ENCODE measurements at places on chromosomes 6 and 20. TPM values are rescaled to one million over a fixed set of nuclear protein-coding genes. Genes with fewer than 3 reads are reported as not detected.

FYN gene
- 481 TPM for total RNA-seq

DNA sequence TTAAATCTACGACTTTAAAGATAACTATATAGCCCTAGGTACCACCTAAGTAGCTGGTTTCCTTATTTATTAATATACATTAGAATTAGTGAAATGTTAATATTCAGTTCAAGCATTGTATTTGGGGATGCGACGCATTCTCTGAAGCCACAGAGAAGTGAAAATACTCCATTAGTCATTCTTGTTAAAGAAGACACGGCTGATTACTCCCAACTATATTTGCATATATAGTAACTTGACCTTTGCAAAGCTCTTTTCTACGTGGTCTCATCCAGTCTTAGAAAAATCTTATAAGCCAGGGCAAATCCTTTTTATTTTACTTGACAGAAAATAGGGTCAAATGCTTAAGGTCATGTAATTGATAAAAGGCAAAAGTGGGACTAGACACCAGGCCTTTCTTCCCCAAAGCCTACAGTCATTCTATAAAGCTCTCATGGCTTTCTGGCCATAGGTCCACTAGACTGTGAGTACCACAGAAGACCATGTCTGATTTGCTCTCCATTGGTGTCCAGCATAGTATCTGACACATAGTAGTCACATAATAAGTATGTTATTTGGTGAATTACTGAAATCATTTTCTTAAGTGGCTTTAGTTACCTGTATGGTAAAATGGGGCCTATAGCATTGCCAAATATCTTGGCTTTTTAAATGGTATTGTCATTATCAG is 11.3 kb downstream of the ZHX3 start:
- H3K4me3 ChIP-seq, result no peak overlapping the region
- no peaks in the 10 kb centered on the region for H3K27me3 ChIP-seq
- no peaks in the 10 kb centered on the region for H3K36me3 ChIP-seq
- H3K27ac ChIP-seq, result no peak overlapping the region
- no peaks in the 10 kb centered on the region for H3K4me1 ChIP-seq

COL12A1 gene
- not detected for total RNA-seq

SEMG1 gene
- not detected for total RNA-seq

GRCh38 chr20:35091816-35092523 is 637 bp downstream of the TRPC4AP start:
- peaks cover 23% of the 10 kb centered on the region for H3K4me1 ChIP-seq
- DNase-seq, result no peak
- peak overlapping the region; percentile 78 for H3K27ac ChIP-seq
- no peaks in the 10 kb centered on the region for H3K27me3 ChIP-seq
- H3K4me3 ChIP-seq, result peak overlapping the region; percentile 91
- no peaks in the 10 kb centered on the region for H3K36me3 ChIP-seq

DNA sequence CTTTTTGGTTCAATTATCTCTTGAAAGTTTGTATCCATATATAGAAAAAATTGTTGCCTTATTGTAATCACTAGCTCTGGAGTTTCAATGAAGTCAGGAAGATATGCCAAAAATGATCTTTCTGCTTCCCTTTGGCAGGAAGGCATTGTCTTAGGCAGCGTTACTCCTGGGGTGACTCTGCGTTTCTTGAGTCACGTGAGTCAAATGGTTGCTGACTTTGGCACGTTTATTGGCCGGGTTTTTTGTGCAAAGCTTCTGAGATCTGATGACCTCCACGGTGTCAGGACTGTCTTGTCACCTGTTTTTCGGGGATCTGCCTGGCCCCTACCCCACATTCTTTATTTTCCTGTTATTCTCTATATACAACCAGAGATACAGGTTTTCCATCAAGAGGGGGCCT is 10.4 kb downstream of the PHACTR3 start:
- no peak overlapping the region for H3K27ac ChIP-seq
- no peaks in the 10 kb centered on the region for H3K36me3 ChIP-seq
- no peak overlapping the region for H3K4me3 ChIP-seq
- no peaks in the 10 kb centered on the region for H3K27me3 ChIP-seq
- H3K4me1 ChIP-seq, result no peaks in the 10 kb centered on the region

CDSN gene
- not detected for total RNA-seq

CGA gene
- total RNA-seq, result not detected

DNA sequence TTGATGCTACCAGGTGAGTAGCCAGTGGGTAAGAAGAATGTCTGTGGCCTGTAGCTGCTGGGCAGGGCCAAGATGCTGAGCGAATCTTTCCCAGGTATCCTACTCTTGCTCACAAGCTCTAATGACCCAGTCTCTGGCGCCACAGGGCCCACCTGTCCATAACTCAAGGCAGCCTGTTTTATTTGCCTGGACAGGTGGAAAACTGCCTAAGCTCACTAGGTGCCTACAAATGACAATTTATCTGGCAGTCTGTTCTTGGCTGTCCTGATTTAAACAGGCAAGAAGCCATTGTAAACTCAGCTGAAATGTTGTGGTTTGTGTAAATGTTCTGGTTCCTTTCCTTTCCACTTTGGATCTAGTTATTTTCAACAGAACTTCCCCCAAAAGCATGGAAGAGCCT is 113.3 kb downstream of the TCP11 start:
- H3K4me3 ChIP-seq, result no peak overlapping the region
- H3K4me1 ChIP-seq, result no peaks in the 10 kb centered on the region
- no peak for DNase-seq
- H3K36me3 ChIP-seq, result peaks cover 5% of the 10 kb centered on the region

GRCh38 chr20:50625986-50626677 is 65.2 kb downstream of the RIPOR3 start:
- no peaks in the 10 kb centered on the region for H3K36me3 ChIP-seq
- no peak overlapping the region for H3K27ac ChIP-seq
- DNase-seq, result no peak
- no peaks in the 10 kb centered on the region for H3K27me3 ChIP-seq
- no peak overlapping the region for H3K4me3 ChIP-seq

GRCh38 chr6:56037601-56038000 is 162.2 kb upstream of the BMP5 start:
- H3K27me3 ChIP-seq, result no peaks in the 10 kb centered on the region
- H3K27ac ChIP-seq, result no peak overlapping the region
- DNase-seq, result no peak

GRCh38 chr6:111543913-111544435 is 61.0 kb upstream of the REV3L start:
- no peak overlapping the region for H3K4me3 ChIP-seq
- no peak for DNase-seq
- no peaks in the 10 kb centered on the region for H3K4me1 ChIP-seq
- H3K36me3 ChIP-seq, result no peaks in the 10 kb centered on the region

NHLRC1 gene
- 0.29 TPM for total RNA-seq

AAR2 gene
- total RNA-seq, result 32.7 TPM

FOXQ1 gene
- not detected for total RNA-seq

- H3K4me3 ChIP-seq, result no peak overlapping the region
- no peak overlapping the region for H3K27ac ChIP-seq
- H3K4me1 ChIP-seq, result peaks cover 39% of the 10 kb centered on the region
- DNase-seq, result no peak
- no peaks in the 10 kb centered on the region for H3K27me3 ChIP-seq
These were observed 18.0 kb upstream of the RSPH3 start for GRCh38 chr6:159017757-159018559.

GRCh38 chr6:1659816-1660215 is 50.1 kb downstream of the FOXC1 start:
- H3K36me3 ChIP-seq, result no peaks in the 10 kb centered on the region
- H3K4me3 ChIP-seq, result no peak overlapping the region
- no peaks in the 10 kb centered on the region for H3K27me3 ChIP-seq
- H3K4me1 ChIP-seq, result no peaks in the 10 kb centered on the region

DNA sequence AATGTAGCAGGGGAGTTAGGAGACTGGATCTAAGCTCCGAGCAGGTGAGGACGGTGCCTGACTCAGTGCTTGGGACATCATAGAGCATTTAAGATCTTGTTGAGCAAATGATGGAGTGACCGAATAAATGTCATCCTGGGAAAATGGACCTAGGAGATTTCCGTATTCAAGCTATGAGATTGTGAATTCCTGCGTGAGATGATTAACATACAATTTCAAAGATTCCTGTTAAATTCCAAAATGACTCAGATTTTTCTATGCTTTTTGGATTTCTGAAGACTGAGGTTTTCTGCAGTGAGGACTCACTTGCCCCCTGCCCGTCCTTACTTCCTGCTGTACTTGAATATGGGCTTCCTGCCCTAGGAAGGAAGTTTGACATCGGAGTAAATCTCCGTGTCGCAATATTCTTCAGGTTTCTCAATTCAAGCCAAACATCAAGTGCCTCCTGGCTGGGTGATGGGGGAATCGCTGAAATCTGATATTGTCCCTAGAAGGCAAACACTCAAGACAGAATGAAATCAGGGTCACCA is 5.2 kb downstream of the SYTL3 start:
- no peaks in the 10 kb centered on the region for H3K36me3 ChIP-seq
- no peak overlapping the region for H3K27ac ChIP-seq
- peak overlapping the region; percentile 48 for H3K4me3 ChIP-seq
- peaks cover 55% of the 10 kb centered on the region for H3K4me1 ChIP-seq

THBD gene
- 0.13 TPM for total RNA-seq

PRPH2 gene
- total RNA-seq, result 0.15 TPM
